COR-L47 (cell line): ENCODE measurements at places on chromosomes 13 and 19.
A peak's percentile ranks its signal among the peaks of the same experiment; 100 is the strongest.

DNA sequence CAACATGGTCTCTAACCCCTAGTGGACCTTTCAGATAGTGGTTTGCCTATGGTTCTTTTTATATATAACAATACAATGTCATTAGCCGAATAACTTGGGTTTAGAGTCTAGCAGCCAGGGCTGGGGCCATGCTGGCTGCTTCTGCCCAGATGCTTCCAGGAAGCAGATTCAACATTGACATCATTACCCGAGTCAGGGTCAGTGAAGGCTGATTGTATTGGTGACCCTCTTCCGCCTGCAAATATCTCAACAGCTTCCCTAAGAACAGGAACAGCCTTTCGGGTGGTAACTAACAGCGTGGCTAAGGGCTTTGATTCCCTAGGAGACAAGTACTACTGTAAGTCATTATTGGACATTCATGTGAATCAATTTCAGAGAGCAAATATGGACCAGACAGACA lies 476.4 kb downstream of the UQCRFS1 start:
- no peak for DNase-seq

- no peak for DNase-seq
These were observed 106.1 kb downstream of the SLC25A15 start for GRCh38 chr13:40895227-40896184.

GRCh38 chr19:41939861-41940730 lies 11.8 kb upstream of the ERFL start:
- peak; percentile 54 for DNase-seq

- no peak for DNase-seq
These were observed 5.7 kb downstream of the FPR3 start for GRCh38 chr19:51800473-51801244.

DNA sequence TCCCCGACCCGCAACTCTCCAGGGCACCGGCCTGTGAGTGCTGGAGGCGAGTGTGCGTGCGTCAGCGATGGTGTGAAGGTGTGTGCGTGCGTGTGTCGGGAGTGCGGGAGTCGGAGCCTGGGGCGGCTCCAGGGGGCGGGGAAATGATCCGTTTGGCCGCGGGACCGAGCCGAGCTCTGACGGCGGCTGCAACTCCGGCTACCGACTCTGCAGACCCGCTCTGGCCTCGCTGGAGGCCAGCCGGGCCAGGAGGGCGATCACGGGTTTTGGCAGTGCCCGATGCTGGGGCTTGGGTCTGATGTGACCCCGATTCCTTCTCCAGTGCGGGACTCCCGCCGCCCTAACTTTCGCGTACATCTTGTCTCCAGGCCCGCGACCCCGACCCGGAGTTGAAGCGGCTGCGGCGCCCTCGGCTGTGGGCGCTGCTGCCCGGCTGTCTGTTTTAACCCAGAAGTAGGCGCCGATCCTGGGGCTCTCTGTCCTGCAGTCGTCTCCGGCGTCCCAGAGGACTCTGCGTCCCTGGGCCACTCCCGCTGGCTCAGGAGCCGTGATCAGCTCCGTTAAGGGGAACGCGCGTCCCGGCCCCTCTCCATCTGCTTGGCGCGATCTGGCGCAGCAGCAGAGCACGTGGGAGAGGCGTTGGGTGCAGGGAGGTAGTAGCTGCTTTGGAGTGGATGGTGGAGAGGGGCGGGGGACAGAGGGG lies 1.2 kb downstream of the CHST8 start:
- DNase-seq = no peak

DNA sequence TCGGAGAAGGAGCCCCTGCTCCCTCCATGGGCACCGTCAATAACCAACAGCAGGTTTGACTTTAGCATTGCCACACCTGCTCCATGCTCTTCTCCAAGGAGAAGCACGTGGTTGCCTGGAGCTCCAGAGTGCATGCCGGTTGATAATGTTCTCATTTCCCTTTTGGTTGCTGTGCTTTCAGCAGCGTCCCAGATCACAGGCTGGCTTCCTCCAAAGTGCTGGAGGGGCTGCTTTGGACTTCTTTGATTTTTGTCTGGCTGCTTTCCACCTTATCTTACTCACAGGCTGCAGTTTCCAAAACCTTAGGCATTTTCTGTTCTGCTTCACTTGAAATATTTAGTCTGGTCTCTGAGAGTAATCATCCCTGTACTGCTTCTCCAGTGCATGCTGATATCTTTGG lies 123.8 kb upstream of the IRS2 start:
- DNase-seq = no peak

GRCh38 chr13:91557328-91558090 lies 159.1 kb downstream of the GPC5 start:
- no peak for DNase-seq

GRCh38 chr19:44653977-44654774 lies 10.5 kb downstream of the PVR start:
- DNase-seq = peak; percentile 15

DNA sequence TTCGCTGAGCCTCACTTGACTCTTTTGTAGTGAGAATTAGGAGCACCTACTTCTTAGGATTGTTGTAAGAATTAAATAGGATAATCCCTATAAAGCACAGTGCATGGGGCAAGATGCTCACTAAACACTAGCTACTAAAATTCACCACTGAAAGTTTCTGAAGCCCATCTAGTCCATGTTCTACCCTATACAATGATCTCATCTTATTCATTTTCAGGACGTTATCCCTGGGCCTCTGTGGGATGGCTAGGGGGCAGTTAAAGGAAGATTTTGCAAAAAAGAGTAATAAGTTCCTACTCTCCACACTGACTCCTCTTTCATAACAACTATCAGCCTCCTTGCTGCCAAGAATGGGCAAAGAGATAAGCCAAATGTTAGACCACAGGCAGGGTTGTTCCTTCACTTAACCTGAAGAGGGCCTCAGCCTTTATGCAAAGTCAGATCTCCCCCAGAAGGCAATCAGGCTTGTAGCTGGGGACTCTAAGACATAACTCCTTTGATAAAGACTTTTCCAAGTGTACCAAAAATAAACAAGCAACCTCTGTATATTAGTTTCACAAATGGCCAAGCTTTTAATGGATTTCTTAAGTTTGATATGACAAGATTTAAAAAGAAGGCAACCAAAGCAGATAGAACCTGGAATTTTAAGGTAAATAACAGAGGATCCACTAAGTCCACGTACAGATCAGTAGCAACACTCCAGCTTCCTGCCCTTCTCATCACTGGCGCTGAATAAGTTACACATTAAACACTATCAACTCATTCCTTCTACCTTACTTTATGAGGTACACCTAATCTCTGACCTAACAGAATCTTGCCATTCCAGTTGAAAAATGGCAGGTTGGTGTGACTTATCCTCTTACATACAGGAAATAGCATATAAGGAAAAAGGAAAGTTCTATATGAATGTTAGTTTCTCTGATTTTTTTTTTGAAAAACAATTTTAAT lies 44.4 kb downstream of the ELF1 start:
- peak; percentile 5 for DNase-seq

- DNase-seq = no peak
These were observed 58.1 kb upstream of the KLF2 start for GRCh38 chr19:16266586-16266942.

DNA sequence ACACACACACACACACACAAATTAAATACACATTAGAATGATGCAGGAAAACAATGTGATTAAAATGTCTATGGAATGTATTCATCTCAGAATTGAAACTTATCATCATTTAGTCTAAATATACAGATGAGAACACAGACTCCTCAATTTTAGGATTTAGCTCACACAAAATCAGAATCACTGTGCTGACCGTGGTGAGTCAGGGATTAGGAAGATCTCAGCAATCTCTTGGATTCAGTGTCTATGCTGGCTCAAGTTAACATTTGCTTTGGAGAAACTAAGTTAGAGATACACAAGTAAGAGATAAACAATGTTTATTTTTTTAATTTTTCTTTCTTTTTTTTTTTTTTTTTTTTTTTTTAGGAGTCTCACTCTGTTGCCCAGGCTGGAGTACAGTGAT lies 323.6 kb downstream of the KLF12 start:
- DNase-seq = no peak

DNA sequence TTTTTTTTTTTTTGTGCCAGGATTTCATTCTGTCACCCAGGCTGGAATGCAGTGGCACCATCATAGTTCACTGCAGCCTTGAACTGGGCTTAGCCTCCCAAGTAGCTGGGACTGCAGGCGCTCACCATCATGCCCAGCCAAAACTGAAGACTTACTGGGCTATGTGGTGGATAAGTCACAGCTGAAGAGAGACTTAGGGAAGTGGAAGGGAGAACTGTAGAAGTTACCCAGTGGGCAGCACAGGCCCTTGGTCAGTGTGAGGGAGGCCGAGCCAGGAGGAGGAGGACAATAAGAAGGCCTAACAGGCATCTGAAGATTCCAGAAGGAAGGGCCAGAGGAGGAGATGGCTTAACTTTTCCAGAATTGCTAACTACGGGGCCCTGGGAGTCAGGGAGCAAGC lies 4.0 kb upstream of the PSPN start:
- no peak for DNase-seq

- DNase-seq = no peak
These were observed at the start of gene FBXO17 for GRCh38 chr19:38975214-38975860. FBXO17 (minus strand) TSS chr19:38975742; CDS start chr19:38950319, 25,423 bp downstream.

- DNase-seq = no peak
These were observed 681.0 kb upstream of the PCDH20 start for GRCh38 chr13:62096652-62097051.

DNA sequence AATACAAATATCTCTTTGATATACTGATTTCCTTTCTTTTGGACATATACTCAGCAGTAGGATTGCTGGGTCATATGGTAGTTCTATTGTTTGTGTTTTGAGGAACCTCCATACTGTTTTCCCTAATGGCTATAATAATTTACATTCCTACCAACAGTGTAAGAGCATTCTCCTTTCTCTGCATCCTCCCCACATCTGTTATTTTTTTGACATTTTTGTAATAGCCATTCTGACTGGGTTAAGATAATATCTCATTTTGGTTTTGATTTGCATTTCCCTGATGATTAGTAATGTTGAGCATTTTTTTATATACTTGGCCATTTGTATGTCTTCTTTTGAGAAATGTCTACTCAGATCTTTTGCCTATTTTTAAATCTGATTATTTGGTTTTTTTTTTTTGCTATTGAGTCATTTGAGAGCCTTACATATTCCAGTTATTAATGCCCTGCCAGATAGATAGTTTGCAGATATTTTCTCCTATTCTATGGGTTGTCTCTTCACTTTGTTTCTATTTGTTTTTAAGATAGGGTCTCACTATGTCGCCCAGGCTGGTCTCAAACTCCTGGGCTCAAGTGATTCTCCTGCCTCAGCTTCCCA lies 95.7 kb downstream of the FNDC3A start:
- no peak for DNase-seq

DNA sequence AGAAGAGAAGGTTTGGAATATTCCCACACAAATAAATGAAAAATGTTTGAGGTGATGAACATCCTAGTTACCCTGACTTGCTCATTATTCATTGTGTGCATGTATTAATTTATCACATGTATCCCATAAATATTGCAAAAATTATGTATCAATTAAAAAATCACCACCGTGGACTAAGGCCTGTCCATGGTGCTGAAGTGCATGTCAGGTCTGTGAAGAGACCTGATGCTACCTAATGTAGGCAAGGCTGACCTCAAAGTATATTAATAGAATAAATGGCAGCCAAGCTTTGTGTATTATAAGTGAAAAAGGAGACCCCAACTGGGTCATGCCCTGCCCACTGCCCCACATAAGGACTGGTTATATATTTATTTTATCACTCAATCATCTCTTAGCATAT lies 34.4 kb upstream of the ZNF835 start:
- DNase-seq = no peak

DNA sequence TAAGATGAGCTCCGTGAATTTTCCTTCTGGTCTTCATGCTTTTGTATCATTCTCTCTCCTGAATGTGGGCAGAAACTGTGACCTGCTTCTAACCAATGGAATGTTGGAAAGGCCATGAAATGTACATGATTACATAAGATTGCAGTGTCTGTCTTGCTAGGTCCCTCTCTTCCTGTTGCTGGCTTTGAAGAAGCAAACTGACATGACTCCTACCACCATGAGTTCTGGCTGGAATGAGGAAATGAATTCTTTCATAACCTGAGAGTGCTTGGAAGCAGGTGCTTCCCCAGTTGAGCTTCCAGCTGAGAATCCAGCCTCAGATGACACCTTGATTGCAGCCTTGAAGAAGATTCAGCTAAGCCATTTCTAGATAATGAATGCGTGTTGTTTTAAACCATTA lies 275.0 kb upstream of the MIR17HG start:
- DNase-seq = no peak

GRCh38 chr13:36088001-36088400 lies 43.2 kb downstream of the DCLK1 start:
- peak; percentile 43 for DNase-seq
